Spleen (tissue), 13 donors: ENCODE measurements at places on chromosomes 11 and 22. TPM values are rescaled to one million over a fixed set of nuclear protein-coding genes. Genes with fewer than 3 reads are reported as not detected.

DNA sequence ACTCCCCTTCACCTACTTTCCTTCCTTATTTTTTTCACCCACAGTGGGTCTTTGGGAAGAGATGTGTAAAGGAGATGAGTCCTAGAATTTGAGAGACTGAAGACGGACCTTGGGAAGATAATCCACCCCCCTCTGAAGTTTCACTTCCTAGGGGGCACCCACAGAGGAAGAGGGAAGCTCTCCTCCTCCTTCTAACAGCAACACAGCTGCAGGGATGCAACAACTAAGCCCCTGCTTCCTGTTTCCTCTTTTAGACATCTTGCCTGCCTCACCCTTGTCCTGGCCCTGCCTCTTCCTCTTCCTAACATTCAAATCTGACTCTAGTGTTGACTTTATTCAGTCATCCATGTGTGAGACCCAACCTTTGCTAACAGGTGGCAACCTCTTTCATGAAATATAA lies 424.6 kb downstream of the BUD13 start:
- no peak overlapping the region for H3K27ac ChIP-seq
- H3K4me1 ChIP-seq, result no peaks in the 10 kb centered on the region
- no peak overlapping the region for H3K4me3 ChIP-seq
- no peaks in the 10 kb centered on the region for H3K36me3 ChIP-seq
- H3K27me3 ChIP-seq, result no peaks in the 10 kb centered on the region

The HEPHL1 gene
- polyA plus RNA-seq, result not detected

DNA sequence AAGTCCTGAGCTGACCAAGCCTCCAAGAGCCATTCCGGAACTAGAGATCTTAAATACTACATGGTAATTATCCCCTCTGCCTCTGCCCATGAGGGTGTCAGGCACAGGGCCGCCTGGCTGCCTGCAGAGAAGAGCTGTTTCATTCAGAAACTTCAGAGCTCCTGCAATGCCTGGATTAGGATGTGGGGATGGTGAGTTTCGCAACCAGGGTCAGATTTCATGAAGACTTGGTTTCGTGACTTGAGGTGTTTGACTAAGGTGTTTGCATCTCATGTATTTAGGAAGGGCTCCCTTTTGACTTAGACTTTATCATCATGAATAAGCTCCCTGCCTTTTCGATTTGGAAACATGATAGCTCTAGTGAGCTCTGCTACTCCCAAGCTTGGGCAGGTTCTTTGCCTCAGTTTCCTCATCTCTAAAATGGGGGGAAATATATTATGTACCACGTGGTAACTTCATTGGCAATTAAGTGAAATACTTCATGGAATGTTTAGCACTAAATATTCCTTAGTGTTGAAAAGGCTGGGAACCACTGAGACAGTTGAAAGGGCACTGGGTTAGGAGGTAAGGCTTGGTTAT lies 9.1 kb downstream of the TIMP3 start:
- H3K27me3 ChIP-seq, result no peaks in the 10 kb centered on the region
- H3K4me3 ChIP-seq, result no peak overlapping the region
- H3K27ac ChIP-seq, result no peak overlapping the region
- H3K36me3 ChIP-seq, result no peaks in the 10 kb centered on the region
- DNase-seq, result no peak

DNA sequence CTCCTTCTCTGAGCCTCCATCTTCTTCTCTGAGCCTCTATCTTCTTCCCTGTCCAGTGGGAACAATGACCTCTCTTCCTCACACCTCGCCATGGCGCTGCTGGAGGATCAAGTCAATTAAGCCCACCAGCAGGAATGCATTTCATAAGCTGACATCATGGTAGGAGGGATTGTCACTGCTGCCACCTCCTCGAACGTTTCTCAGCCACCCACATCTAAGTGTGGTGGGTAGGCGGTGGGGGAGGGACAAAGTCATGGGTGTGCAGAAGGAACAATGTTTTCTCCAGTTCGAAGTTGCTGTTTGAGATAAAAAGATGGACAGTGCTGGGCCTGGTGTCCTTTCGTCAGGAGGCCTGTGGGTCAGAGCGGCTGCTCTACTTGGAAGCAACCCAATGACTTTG lies 44.0 kb downstream of the DHCR7 start:
- H3K36me3 ChIP-seq, result no peaks in the 10 kb centered on the region
- H3K27ac ChIP-seq, result no peak overlapping the region
- no peaks in the 10 kb centered on the region for H3K27me3 ChIP-seq
- H3K4me1 ChIP-seq, result no peaks in the 10 kb centered on the region
- no peak for DNase-seq

The CCDC88B gene
- 623 TPM for polyA plus RNA-seq

The OR52E5 gene
- not detected for polyA plus RNA-seq

The SLC5A12 gene
- not detected for polyA plus RNA-seq

The TRMT112 gene
- 328 TPM for polyA plus RNA-seq

DNA sequence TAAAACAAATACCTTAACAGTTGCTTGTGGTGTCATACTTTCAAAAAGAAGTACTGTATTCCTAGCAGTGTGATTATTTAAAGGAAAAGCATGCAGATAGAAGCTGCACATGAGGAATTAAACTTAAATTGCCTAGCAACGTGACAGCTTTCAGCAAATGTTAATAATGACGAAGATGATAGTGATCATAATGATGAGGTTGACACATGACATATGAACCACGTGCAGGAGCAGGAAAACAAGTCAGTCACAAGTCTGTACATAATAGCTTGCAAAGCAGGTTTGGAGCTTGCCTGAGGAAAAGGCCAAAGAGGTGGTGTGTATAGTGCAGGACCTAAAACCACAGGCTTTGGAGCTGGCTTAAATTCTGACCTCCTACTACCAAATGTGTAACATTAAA lies 30.6 kb upstream of the PIK3C2A start:
- DNase-seq, result no peak
- H3K36me3 ChIP-seq, result no peaks in the 10 kb centered on the region
- H3K27me3 ChIP-seq, result no peaks in the 10 kb centered on the region
- H3K4me1 ChIP-seq, result no peaks in the 10 kb centered on the region
- H3K4me3 ChIP-seq, result no peak overlapping the region

The KRTAP5-9 gene
- polyA plus RNA-seq, result 0.67 TPM

GRCh38 chr22:17347724-17348123 lies 21.5 kb upstream of the CECR2 start:
- no peak overlapping the region for H3K27ac ChIP-seq
- no peak for DNase-seq
- H3K27me3 ChIP-seq, result peaks cover 19% of the 10 kb centered on the region
- no peak overlapping the region for H3K4me3 ChIP-seq
- no peaks in the 10 kb centered on the region for H3K36me3 ChIP-seq
- no peaks in the 10 kb centered on the region for H3K4me1 ChIP-seq
